ENCODE measurements at places on chromosomes 1 and 21.
A peak's percentile ranks its signal among the peaks of the same experiment; 100 is the strongest.

- DNase-seq: no peak
Observed at GRCh38 chr1:236156512-236157208, 14.3 kb downstream of the GPR137B start.

- DNase-seq: peak; percentile 31
Observed at GRCh38 chr1:40898431-40898901, 36.3 kb upstream of the CITED4 start.

DNA sequence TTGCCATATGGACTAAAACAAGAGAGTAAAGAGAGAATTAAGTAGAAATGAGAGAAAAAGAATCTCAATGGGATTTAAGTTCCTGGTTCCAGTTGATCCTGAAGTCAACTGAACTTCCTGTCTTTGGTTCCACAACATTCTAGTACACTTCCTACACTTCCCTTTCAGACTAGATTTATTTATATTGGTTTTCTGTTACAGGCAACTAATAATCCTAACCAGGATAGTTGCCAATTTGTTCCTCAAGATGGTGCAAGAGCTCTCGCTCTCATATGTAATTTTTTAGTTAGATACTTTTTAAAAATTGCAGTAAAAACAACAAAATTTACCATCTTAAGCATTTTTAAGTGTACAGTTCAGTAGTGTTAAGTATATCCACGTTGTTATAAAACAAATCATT, 28.8 kb upstream of the TRIM45 start:
- no peak for DNase-seq

DNA sequence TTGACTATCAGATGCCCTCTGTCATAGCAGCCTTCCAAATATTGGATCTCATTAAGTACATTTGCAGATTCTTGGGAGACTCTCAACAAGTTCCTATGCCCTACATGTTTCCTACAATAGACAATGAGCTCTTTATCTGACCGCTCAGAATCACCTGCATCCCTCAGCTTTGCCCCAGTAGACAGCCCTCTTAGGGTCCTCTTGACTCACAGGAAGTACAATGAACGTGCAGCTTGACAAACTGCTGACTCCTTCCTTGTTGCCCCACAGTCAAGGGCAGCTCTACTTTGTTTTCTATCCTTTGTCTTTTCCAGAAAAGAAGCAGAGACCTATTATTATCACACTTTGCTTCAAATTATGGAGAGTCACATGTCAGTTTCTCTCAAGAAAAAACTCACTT, 27.6 kb downstream of the SLC44A5 start:
- DNase-seq: no peak

- no peak for DNase-seq
Observed at GRCh38 chr1:209884249-209884648, 53.8 kb upstream of the SYT14 start.

DNA sequence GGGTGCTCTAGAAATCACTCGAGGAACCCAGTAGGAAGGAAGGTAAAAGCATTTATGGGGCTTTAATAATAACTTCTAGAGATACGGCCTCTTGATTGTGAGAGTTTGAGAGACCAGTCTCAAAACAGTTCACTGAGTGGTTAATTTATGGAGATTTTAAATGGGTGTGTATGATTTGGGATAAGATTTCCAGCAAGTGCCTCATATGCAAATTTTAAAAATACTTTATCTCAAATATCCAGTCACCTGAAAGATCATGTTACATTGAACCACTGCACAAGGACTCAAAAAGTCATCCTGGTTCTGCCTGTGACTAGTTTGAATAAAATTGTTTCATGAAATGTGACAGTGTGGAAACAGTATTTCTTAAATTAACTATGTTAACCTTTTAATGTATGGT, 64.5 kb downstream of the HUNK start:
- no peak for DNase-seq

Measured in HTR-8/SVneo (cell line).